ENCODE measurements at places on chromosomes 1 and 21. TPM values are rescaled to one million over a fixed set of nuclear protein-coding genes. Genes with fewer than 3 reads are reported as not detected.

GRCh38 chr1:17991996-17992395 lies 115.6 kb upstream of the IGSF21 start:
- no peak for DNase-seq

DNA sequence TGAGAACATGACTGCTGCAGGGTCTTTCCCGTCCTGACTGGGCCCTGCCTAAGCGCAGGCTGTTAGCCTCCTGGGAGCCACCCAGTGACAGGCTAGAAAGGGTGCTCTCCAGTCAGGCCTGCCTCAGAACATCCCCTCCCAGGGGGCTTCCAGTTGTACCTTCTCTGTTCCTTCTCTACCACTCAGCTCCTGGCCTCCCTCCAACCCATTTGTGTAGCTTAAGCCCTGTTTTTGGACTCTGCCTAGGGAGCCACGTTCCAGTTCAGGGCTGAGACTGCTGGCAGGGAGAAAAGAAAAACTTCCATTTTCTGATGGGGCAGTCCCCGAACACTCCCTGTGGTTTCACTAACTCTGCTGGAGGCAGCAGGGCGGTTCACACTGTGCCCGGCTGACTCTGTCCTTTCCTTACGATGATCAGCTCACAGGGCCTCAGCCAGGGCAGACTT lies 15.3 kb upstream of the POU3F1 start:
- peak; percentile 37 for DNase-seq

GRCh38 chr1:39671433-39671792 lies 494 bp downstream of the NT5C1A start:
- DNase-seq = no peak

GRCh38 chr1:172485626-172486025 lies 41.8 kb upstream of the PIGC start:
- DNase-seq = no peak

GRCh38 chr1:13778431-13778830 lies 78.4 kb downstream of the PRDM2 start:
- DNase-seq = no peak

DNA sequence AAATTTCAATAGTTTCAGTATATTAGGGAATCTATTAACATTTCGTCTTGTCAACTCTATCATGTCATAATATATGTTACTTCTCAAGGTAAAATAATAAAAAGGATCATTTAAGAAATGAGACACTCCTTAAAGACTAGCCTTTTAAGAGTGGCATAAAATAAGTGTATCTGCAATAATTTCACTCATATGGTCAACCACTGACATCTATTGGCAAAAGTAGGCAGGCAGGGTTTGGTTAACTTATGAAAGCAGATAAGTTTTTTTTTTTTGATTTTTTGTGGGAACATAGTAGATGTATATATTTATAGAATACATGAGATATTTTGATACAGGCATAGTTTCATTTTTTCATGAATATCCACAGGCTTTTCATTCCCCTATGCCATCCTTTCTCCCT lies 5.5 kb upstream of the RGS21 start:
- DNase-seq = no peak

DNA sequence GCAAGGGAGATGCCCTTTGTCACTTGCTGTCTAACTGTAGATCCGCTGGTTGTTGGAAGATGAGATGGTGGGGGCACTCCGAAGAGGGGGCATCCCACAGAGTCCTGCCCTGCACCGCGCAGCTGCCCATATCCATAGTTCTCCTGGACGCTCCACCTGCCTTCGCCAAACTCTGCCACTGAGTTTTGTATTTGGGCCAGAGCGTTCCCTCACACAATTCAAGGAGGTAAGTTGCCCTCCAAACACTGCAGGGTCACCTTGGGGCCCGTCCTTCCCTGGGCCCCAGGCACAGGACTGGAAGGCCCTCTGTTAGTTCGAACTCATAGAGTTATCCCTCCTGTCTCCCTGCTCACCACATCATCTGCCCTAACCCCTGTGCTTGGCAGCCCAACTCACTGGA lies 22.1 kb downstream of the HYI start:
- DNase-seq = no peak

GRCh38 chr1:166136699-166137401 lies 30.0 kb downstream of the FAM78B start:
- no peak for DNase-seq

DNA sequence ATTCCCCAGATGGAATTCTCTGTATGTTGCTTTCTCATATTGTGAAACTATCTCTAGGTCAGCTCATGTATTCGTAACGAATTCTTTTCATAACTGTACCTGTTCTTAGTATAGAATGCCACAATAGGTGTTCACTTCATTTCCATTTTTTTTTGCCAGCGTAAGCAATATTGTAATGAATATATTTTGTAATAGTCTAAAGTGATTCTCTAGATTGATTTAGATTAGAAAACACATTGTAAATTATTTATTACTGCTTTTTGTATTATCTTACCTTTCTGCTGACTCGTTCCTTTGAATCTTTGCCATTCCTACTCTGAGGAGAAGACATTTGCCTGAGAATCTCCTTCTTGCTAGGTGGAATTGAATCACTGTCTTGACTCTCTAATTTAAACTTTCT lies 14.8 kb downstream of the PDC start:
- DNase-seq = no peak

GRCh38 chr21:40053007-40053406 lies 185.8 kb downstream of the PCP4 start:
- no peak for DNase-seq

GRCh38 chr1:234683861-234684632 lies 74.1 kb upstream of the IRF2BP2 start:
- no peak for DNase-seq

GRCh38 chr1:199020051-199020450 lies 381.2 kb downstream of the PTPRC start:
- no peak for DNase-seq

Gene FAM177B
- total RNA-seq = not detected

Gene CEP350
- total RNA-seq = 31.7 TPM

Gene MAP10
- total RNA-seq = 0.86 TPM

Gene BLACAT1
- total RNA-seq = 1.2 TPM

Gene KLHDC7A
- total RNA-seq = not detected

Gene LCE1F
- not detected for total RNA-seq

Data from activated CD4-positive, alpha-beta memory T cell treated with anti-CD3 and anti-CD28 coated beads for 36 hours (primary cell).